ELR (cell line): ENCODE measurements at places on chromosomes 13 and 19.
A peak's percentile ranks its signal among the peaks of the same experiment; 100 is the strongest.

DNA sequence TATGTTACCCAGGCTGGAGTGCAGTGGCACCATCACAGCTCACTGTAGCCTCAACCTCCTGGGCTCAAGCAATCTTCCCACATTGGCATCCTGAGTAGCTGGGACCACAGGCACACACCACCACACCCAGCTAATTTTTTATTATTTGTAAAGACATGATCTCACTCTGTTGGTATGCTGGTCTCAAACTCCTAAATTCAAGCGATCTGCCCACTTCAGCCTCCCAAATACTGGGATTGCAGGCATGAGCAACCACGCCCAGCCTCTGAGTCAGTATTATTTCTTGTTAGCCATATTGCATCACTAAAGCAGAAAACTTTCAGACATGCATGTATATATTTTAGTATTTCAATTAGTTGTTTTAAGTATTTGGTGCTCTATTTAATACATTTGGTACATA lies 376.4 kb downstream of the GPC6 start:
- DNase-seq = peak; percentile 68

DNA sequence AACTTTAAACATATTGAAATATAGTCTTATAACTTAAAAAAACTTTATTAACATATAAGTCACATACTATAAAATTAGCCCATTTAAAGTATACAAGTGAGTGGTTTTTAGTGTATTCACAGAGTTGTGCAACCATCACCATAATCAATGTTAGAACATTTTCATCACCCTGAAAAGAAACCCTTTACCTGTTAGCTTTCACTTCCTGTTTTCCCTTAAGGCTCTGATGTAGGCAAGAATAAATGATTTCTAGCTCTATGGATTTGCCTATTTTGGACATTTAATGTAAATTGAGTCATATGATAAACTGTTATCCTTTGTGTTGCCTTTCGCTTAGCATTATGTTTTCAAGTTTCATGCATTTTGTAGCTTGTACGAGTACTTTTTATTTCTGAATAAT lies 15.6 kb downstream of the ZNF568 start:
- DNase-seq = no peak

GRCh38 chr19:47239152-47239551 lies 8.2 kb upstream of the BBC3 start:
- DNase-seq = peak; percentile 20

- no peak for DNase-seq
These were observed 153.5 kb downstream of the HS6ST3 start for GRCh38 chr13:96243376-96243775.

GRCh38 chr13:42497798-42498197 lies 76.2 kb upstream of the TNFSF11 start:
- DNase-seq = peak; percentile 73

DNA sequence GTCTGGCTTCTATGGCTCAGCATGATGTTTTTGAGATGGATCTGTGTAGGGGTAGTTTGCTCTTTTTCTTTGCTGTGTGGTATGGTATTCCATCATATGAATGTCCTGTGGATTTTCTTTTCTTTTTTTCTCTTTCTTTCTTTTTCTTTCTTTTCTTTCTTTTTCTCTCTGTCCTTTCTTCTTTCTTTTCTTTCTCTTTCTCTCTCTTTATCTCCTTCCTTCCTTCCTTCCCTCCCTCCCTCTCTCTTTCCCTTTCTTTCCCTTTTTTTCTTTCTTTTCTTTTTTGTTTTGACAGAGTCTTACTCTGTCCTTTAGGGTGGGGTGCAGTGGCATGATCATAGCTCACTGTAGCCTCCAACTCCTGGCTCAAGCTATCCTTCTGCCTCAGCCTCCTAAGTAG lies 9.0 kb upstream of the HNRNPUL1 start:
- DNase-seq = no peak

- DNase-seq = no peak
These were observed 11.1 kb downstream of the ZC3H13 start for GRCh38 chr13:46041419-46041839.

DNA sequence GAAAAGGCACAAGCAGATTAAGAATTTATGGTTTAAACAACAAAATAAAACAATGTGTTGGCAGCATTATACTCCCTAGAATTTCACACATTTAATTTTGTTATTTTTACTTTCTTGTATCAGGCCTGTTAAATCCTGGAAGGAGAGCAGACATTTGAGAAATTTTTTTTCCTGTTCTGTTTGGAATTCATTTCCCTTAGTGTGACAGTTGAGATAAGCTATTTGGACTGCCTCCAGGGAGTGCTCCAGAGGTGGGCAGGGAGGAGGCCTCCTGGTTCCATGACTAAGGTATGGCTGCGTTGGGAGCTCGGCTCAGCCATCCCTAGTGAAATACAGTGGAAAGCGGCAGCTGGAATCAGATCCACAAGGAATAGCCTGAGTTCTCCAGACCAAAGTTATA lies 185.7 kb downstream of the KCNRG start:
- DNase-seq = no peak

DNA sequence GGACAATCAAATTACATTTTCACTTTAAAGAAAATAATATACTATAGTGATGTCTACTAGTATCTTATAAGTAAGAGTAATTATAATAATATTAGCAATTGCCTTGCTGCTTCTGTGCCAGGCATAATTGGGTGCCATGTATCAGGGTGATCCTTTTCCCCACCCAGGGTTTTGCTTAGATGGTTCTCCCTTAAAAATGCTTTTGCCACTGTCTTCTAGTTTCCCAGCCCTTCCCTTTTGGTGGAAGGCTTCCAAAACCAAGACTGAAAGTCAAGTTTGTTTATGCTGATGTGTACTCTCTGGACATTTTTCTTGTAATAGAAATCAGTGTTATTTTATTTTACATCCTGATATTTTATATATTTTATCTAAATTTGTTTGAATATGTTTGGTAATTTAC lies 77.8 kb downstream of the ITGBL1 start:
- no peak for DNase-seq
